Thyroid gland (tissue), 4 donors: ENCODE measurements at places on chromosomes 3 and 15. TPM values are rescaled to one million over a fixed set of nuclear protein-coding genes. Genes with fewer than 3 reads are reported as not detected.

GRCh38 chr15:51135276-51135675, 40.6 kb upstream of the TNFAIP8L3 start:
- H3K27me3 ChIP-seq, result no peaks in the 10 kb centered on the region
- H3K36me3 ChIP-seq, result no peaks in the 10 kb centered on the region
- no peaks in the 10 kb centered on the region for H3K4me1 ChIP-seq

DNA sequence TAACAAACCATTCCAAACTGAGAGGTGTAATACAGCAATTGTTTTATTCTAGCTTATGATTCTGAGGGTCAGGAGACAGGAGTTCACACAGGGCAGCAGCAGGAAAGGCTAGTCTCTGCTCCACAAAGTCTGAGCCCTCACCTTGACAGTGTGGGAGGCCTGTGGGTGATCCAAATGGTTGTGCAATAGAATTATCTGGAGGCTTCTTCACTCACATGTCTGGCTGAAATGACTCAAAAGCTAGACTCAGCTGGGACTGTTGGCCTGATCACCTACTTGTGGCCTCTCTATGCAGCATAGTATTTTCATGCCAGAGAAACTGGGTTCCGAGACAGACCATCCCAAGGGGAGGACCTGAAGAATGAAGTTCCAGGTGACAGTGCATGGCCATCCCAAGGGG, 233.9 kb upstream of the UBE2E2 start:
- H3K4me1 ChIP-seq, result no peaks in the 10 kb centered on the region
- no peak for DNase-seq
- no peak overlapping the region for H3K27ac ChIP-seq
- H3K27me3 ChIP-seq, result no peaks in the 10 kb centered on the region
- no peaks in the 10 kb centered on the region for H3K36me3 ChIP-seq
- no peak overlapping the region for H3K4me3 ChIP-seq

- DNase-seq, result peak; percentile 46
- H3K36me3 ChIP-seq, result no peaks in the 10 kb centered on the region
- H3K27ac ChIP-seq, result peak within 1 kb of the TSS; percentile 35
- H3K4me3 ChIP-seq, result peak within 1 kb of the TSS; percentile 62
- H3K4me1 ChIP-seq, result peaks cover 7% of the 10 kb centered on the region
- no peaks in the 10 kb centered on the region for H3K27me3 ChIP-seq
Measured at GRCh38 chr15:78811124-78811824, at the start of gene ADAMTS7. Gene ADAMTS7 (minus strand): TSS chr15:78811464. CDS start chr15:78811220, 244 bp downstream.

DNA sequence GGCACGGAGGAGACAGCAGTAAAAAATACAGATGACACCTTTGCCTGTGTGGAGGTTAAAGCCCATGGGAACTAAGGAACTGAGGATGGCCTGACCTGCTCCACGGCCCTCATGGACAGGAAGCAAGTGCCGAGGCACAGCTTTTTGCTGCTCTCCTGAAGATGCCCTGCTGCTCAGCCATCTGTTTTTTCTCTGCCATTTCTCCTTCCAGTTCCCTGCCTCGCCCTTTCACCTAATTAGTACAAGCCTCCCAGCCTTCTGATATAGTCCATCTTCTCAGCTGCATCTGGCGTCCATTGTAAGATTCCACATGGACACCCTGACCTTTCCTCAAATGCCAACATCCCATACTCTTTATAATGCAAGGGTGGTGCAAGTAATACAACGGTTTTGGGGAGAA, 11.8 kb upstream of the CXCR6 start:
- no peaks in the 10 kb centered on the region for H3K27me3 ChIP-seq
- H3K36me3 ChIP-seq, result peaks cover 68% of the 10 kb centered on the region
- H3K4me3 ChIP-seq, result no peak overlapping the region
- H3K4me1 ChIP-seq, result no peaks in the 10 kb centered on the region
- no peak for DNase-seq
- H3K27ac ChIP-seq, result no peak overlapping the region

DNA sequence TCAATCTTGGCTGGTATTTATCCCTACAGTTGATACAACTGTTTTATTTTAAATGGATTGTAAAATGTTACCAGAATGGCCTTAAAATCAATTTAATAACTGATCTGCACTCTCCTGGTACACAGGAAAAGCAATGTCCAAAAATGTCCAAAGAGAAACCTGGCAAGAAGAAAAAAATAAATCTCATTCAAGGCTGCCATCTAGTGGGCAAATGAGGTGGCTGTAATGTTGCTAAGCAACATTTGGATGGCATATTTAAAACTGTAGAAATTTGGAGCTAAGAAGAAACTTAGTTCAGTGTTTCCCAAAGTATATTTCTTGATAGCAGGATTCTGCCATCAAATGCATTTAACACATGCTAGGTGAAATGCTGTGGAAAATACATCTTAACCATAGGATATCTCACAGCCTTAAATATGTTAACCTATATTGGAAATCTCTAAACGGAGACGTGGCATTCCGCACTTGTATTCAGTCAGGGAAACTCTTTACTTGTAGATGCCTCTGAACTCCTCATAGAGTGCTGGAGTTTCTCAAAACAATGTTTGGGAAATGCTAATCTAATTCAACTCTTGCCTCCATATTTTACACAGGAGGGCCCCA, 216.8 kb downstream of the ERC2 start:
- no peaks in the 10 kb centered on the region for H3K4me1 ChIP-seq
- no peaks in the 10 kb centered on the region for H3K27me3 ChIP-seq
- no peak overlapping the region for H3K27ac ChIP-seq
- H3K36me3 ChIP-seq, result no peaks in the 10 kb centered on the region
- DNase-seq, result peak; percentile 37

DNA sequence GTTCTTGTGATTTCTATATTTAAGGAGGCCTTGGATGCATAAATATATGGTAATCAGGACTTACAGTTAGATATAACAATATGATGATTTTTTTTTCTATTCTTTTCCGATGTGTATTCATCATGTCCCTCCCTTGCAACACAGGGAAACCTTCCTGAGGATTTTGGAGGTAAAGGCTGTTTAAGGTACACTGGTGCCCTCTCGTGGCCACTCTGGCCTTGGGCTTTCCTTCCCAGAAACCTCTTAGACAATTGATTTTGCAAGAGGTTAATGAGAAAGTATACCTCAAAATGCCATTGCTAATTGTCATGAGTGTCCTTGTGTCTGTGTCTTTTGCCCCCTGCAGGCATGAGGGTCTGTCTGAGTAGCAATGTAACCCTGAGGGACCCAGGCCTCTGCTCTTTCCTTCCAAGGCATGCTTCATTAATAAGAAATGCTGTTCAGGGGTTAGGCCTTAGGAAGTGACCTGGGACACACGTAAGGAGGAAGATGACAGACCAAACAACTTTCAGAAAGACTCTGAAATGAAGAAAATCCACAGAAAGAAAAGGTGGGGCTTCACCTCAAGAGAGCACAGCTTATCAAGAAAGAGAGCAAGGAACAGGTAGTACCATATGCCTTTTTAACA, 70.3 kb upstream of the PPP2R3A start:
- H3K36me3 ChIP-seq, result no peaks in the 10 kb centered on the region
- H3K27me3 ChIP-seq, result no peaks in the 10 kb centered on the region
- DNase-seq, result peak; percentile 82
- H3K4me3 ChIP-seq, result no peak overlapping the region
- no peak overlapping the region for H3K27ac ChIP-seq

DNA sequence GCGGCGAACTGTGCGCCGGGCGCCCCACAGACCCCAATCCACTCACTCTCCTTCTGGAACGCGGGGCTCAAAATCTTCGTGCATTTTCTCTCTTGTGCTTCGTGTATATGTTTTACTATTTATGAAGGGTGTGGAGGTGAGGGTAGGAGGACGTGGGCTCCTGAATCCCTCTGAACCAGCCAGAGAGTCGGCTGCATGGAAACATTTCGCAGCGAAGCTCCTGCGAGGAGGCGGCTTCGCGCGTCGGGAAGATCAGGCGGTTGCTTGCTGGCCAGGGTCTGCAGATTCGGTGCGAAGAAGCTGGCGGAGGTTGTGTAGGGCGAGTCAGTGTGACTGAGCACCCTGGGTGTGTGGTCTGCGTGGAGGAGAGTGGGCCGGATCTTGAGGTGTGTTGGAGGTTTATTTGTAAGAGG, 1.1 kb downstream of the CNTN4 start:
- H3K27me3 ChIP-seq, result no peaks in the 10 kb centered on the region
- H3K27ac ChIP-seq, result no peak overlapping the region
- peak overlapping the region; percentile 89 for H3K4me3 ChIP-seq
- DNase-seq, result peak; percentile 34
- H3K36me3 ChIP-seq, result no peaks in the 10 kb centered on the region

GRCh38 chr15:101528108-101528916, 38.8 kb upstream of the PCSK6 start:
- no peaks in the 10 kb centered on the region for H3K36me3 ChIP-seq
- no peak overlapping the region for H3K27ac ChIP-seq
- no peak overlapping the region for H3K4me3 ChIP-seq

GRCh38 chr3:14845180-14845579, 26.4 kb downstream of the FGD5 start:
- H3K27me3 ChIP-seq, result no peaks in the 10 kb centered on the region
- no peak for DNase-seq
- no peak overlapping the region for H3K4me3 ChIP-seq
- no peak overlapping the region for H3K27ac ChIP-seq
- no peaks in the 10 kb centered on the region for H3K4me1 ChIP-seq
- H3K36me3 ChIP-seq, result no peaks in the 10 kb centered on the region

DNA sequence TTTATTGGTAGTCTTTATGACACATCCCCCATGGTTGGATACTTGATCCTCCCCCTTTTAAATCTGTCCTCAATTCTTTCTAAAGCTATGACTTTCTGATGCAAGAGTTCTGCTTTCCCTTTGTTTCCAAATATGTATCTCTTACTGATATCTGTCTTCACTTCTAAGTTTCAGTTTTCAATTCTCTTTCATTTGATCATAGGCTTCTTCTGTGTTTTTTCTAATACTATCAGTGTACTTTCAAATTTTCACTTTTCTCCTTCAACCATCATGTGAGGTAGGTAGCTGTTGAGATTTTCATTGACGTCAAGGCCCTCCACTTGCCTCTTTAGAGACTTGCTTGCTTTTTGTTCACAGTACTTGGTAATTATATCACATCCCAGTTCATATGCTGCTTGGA, 436.5 kb downstream of the CNTN4 start:
- H3K27me3 ChIP-seq, result no peaks in the 10 kb centered on the region
- no peak overlapping the region for H3K4me3 ChIP-seq

GRCh38 chr15:58988006-58988785, 733 bp downstream of the RNF111 start:
- H3K36me3 ChIP-seq, result peaks cover 3% of the 10 kb centered on the region
- H3K27me3 ChIP-seq, result no peaks in the 10 kb centered on the region
- H3K27ac ChIP-seq, result peak overlapping the region; percentile 69

DNA sequence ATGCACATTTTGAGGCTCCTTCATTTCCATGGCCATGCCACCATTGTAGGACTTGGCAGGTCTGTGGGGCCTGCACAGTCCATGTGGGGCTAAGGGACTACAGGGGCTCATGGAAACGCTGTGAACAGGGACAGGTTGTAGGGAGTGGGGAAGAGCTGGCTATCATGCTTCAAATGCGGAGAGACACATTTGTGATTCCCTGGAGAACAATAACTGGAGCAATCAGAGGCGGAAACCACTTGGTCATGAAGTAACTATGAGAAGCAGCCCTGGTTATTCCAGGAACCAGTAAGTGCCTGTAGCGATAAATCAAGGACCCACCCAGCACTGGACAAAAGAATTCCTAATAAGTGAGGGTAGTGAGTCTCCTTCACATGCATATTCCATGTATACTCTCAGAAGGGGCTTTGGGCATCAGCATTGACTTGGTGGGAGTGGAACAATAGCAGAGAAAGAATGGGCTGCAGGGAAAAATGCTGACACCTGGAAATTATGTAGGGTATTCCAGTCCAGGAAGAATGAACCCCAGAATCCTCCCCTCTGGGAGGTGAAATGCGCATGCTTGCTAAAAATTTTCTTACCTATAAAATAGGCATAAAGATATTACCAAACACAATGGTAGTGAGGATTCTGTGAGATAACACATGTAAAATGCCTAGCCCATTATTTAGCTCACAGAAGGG, 251.4 kb upstream of the ROPN1 start:
- H3K27ac ChIP-seq, result no peak overlapping the region
- H3K4me3 ChIP-seq, result no peak overlapping the region
- H3K4me1 ChIP-seq, result peaks cover 4% of the 10 kb centered on the region
- H3K36me3 ChIP-seq, result no peaks in the 10 kb centered on the region
- no peaks in the 10 kb centered on the region for H3K27me3 ChIP-seq
- DNase-seq, result no peak

DNA sequence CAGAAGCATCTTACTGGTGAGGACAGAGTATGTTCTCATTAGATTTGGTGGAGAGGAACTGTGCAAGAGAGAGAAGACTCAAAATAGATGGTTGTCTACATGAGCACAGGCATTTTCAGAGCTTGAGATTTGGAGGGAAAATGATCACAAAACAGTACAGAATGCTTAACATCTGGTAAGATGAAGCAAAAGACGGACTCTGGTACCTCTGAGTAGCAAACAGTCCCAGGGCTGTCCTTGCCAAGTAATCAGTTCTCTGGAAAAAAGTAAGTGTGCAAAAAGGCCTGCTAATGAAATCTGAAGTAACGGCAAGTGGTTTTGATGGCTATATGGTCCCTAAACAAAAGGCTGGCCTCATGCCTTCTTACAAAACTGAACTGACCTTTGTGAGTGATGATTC, 414.2 kb downstream of the CNTN4 start:
- DNase-seq, result no peak
- H3K4me3 ChIP-seq, result no peak overlapping the region
- peaks cover 10% of the 10 kb centered on the region for H3K27me3 ChIP-seq
- H3K36me3 ChIP-seq, result no peaks in the 10 kb centered on the region
- H3K27ac ChIP-seq, result no peak overlapping the region

- no peak overlapping the region for H3K4me3 ChIP-seq
- H3K27me3 ChIP-seq, result no peaks in the 10 kb centered on the region
- peaks cover 3% of the 10 kb centered on the region for H3K36me3 ChIP-seq
- H3K4me1 ChIP-seq, result no peaks in the 10 kb centered on the region
- no peak for DNase-seq
Measured at GRCh38 chr3:25768851-25769250, 14.4 kb downstream of the NGLY1 start.

GRCh38 chr3:173066044-173067004, 74.7 kb downstream of the SPATA16 start:
- H3K4me3 ChIP-seq, result no peak overlapping the region
- no peaks in the 10 kb centered on the region for H3K4me1 ChIP-seq
- no peaks in the 10 kb centered on the region for H3K36me3 ChIP-seq

- DNase-seq, result no peak
- no peak overlapping the region for H3K27ac ChIP-seq
- no peaks in the 10 kb centered on the region for H3K36me3 ChIP-seq
- no peak overlapping the region for H3K4me3 ChIP-seq
- H3K4me1 ChIP-seq, result peaks cover 15% of the 10 kb centered on the region
Measured at GRCh38 chr3:71492974-71493771, 90.4 kb downstream of the FOXP1 start.

GRCh38 chr3:105806359-105806758, 62.5 kb downstream of the CBLB start:
- H3K4me3 ChIP-seq, result no peak overlapping the region
- no peaks in the 10 kb centered on the region for H3K27me3 ChIP-seq
- peaks cover 29% of the 10 kb centered on the region for H3K4me1 ChIP-seq

DNA sequence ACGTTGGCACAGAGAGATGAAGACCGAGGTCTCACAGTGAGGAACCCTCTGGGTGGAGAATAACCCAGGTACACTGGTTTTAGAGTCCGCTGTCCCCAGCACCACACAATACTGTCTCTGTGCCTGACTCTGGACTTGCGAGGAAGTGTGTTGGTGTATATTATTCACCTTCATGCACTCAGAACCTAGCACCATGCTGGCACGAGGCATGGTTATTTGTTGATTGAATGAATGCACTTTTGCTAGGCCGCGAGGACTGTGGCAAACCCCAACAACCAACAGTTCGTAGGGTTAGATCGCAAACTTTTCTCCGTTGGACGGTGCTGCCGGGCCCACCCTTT, 484 bp upstream of the C3orf52 start:
- no peak for DNase-seq
- no peaks in the 10 kb centered on the region for H3K36me3 ChIP-seq
- H3K27ac ChIP-seq, result peak overlapping the region; percentile 65
- H3K4me3 ChIP-seq, result peak overlapping the region; percentile 6

Gene HESX1
- total RNA-seq, result not detected

Gene SHF
- total RNA-seq, result 15.9 TPM

Gene LSAMP
- total RNA-seq, result 2.0 TPM

Gene RABL3
- total RNA-seq, result 24.3 TPM

Gene C3orf85
- total RNA-seq, result not detected

Gene ACP3
- 3.2 TPM for total RNA-seq
